Activated naive CD4-positive, alpha-beta T cell treated with anti-CD3 and anti-CD28 coated beads for 36 hours (primary cell): ENCODE measurements at places on chromosomes 13 and 19. TPM values are rescaled to one million over a fixed set of nuclear protein-coding genes. Genes with fewer than 3 reads are reported as not detected.

GRCh38 chr13:97781891-97782305 is 171.6 kb upstream of the IPO5 start:
- H3K36me3 ChIP-seq = no peaks in the 10 kb centered on the region
- H3K4me1 ChIP-seq = no peaks in the 10 kb centered on the region
- H3K4me3 ChIP-seq = no peak overlapping the region
- H3K27me3 ChIP-seq = peaks cover 18% of the 10 kb centered on the region
- DNase-seq = no peak
- H3K27ac ChIP-seq = no peak overlapping the region

DNA sequence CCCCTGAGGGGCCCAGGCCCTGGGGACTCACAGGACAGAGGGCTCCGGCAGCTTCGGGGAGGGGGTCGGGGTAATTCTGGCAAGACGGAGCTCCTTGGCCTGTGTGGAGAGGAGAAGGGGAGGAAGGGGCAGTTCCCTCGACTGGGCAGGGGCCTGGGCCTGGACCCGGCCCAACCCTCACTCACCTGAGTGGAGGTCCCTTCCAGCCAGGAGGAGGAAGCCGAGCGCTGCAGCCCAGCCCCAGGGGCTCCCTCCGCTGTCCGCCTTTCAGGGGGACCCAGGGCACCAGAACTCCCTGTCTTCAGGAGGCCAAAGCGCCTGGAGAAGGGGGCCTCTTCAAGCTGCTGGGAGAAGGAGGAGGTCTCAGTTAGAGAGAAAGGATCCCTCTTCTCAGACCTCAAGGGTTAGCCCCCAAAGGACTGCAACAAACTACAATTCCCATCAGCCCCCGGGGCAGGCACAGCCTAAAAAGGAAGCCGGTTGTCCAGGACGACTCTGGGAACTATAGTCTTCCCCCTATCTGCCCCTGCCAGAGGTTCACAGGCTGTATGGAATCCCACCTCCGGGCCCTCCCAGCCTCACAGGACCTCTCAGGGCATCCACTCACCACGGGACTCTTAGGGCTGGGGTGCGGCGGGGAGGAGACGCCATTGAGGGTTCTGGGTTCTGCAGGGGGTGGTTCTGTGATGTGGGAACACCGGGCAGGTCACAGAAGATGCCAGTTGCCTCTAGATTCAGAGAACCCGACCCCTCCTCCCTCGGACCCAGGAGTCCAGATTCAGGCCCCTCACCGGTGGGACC is 19.8 kb downstream of the EPS8L1 start:
- H3K27me3 ChIP-seq = no peaks in the 10 kb centered on the region
- H3K36me3 ChIP-seq = peaks cover 18% of the 10 kb centered on the region
- H3K27ac ChIP-seq = no peak overlapping the region
- H3K4me1 ChIP-seq = no peaks in the 10 kb centered on the region
- H3K4me3 ChIP-seq = no peak overlapping the region

GRCh38 chr19:38032951-38033350 is 125.9 kb downstream of the SIPA1L3 start:
- no peak for DNase-seq
- H3K27me3 ChIP-seq = no peaks in the 10 kb centered on the region
- no peak overlapping the region for H3K4me3 ChIP-seq
- peaks cover 11% of the 10 kb centered on the region for H3K36me3 ChIP-seq

DNA sequence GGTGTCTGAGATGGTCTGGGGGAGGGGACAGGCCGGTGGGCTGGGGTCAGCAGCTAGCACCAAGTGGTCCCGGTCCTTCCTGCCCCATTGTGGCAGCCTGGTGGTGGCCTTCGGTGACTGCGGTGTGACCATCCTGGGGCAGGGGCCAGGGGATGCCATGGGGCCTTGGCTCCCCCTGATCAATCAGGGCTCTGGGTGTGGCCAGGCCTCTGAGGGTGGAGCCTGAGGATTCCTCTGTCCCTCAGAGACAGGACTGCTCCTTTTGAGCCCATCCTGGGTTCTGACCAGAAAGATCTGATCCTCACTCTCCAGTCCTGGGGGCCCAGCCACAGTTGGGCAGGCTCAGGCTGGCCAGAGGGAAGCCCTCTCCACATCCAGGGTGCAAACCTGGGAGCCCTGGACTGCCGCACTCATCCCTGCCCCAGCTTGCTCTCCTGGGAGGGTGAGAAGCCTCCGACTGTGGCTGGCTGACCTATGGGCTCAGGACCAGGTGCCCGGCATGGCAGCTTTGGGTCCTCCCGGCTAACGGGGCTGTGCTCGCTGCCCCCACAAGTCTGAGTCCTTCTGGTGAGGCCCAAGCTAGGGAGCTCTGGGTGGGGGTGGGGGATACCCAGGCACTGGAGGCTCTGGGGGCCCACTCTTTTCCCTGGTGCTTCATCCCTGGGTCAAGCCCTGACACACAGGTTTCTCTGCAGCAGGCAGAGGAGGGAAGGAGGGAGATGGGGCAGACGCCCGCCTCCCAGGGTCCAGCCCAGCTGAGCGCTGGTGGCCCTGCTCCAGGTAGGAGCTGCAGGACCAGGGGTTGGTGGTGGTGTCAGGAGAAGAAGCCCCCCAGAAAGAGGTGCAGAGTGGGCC is 59.5 kb downstream of the IER2 start:
- no peak for DNase-seq
- peaks cover 23% of the 10 kb centered on the region for H3K4me1 ChIP-seq
- no peaks in the 10 kb centered on the region for H3K27me3 ChIP-seq
- peak overlapping the region; percentile 69 for H3K27ac ChIP-seq

GRCh38 chr19:49792829-49793560 is 20.1 kb downstream of the FUZ start:
- H3K27me3 ChIP-seq = no peaks in the 10 kb centered on the region
- no peak overlapping the region for H3K4me3 ChIP-seq
- peaks cover 23% of the 10 kb centered on the region for H3K36me3 ChIP-seq
- DNase-seq = no peak

DNA sequence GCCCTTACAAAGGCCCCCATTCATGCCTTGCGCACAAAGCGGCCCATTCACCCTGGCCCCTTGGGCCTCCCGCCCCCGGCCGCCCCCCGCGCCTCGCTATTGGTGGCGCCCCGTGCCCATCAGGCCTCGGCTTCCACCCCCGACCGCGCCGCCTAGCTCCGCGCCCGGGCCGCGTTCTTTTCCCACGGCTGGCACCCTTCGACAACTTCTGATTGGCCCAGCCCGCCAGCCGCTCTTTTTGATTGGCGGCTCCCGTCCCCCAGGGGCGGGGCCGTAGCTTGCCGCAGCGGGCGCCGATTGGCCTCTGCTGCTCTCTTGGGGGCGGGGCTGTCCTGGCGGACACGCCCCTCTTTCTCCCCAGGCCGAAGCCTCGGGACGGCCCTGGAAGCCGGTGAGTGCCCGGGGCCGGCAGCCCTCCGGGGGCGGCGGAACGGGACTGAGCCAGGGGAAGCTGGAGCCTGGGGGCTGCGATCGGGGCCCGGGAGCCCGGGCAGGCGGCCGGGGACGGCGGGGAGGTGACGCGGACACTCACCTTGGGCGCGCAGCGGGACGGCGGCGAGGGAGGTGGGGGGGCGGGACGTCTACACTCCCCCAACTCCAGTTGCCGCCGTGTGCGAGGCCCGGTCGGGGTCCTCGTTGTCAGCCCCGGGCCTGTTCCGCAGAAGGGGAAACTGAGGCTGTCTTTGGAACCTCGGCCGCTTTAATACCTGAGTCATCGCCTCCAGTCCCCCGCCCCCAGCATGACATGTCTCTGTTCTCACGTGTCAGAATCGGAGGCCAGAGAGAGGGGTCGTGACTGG is at the start of gene MYH14:
TSS of gene MYH14 (plus strand) at position 342 of the 800 bp plus-strand sequence. CDS start 6,744 bp downstream, outside the sequence.
- no peak within 1 kb of the TSS for H3K4me3 ChIP-seq
- H3K36me3 ChIP-seq = no peaks in the 10 kb centered on the region
- H3K4me1 ChIP-seq = no peaks in the 10 kb centered on the region
- peaks cover 54% of the 10 kb centered on the region for H3K27me3 ChIP-seq
- H3K27ac ChIP-seq = no peak within 1 kb of the TSS

- H3K27ac ChIP-seq = no peak overlapping the region
- no peak for DNase-seq
- H3K27me3 ChIP-seq = no peaks in the 10 kb centered on the region
- H3K4me3 ChIP-seq = no peak overlapping the region
Measured at GRCh38 chr13:90686442-90686841, 661.0 kb upstream of the MIR17HG start.

DNA sequence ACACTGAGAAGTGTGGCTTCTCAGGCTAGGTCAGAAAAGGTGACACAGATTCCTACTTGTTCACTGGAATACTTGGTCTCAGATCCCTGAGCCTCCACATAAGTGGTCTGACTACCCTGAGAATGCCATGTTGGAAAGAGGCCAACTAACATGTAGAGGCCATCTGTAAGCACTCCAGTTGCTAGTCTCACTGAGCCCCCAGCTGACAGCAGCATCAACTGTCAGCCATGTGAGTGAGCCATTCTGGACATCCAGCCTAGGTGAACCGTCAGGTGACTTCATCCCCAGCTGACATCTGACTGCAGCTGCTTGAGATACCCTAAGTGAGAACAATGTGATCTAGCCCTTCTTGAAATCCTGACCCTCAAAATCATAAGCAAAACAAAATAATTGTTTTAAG is 18.1 kb upstream of the ARL11 start:
- DNase-seq = no peak
- no peaks in the 10 kb centered on the region for H3K27me3 ChIP-seq
- no peak overlapping the region for H3K4me3 ChIP-seq
- no peak overlapping the region for H3K27ac ChIP-seq
- peaks cover 2% of the 10 kb centered on the region for H3K4me1 ChIP-seq

DNA sequence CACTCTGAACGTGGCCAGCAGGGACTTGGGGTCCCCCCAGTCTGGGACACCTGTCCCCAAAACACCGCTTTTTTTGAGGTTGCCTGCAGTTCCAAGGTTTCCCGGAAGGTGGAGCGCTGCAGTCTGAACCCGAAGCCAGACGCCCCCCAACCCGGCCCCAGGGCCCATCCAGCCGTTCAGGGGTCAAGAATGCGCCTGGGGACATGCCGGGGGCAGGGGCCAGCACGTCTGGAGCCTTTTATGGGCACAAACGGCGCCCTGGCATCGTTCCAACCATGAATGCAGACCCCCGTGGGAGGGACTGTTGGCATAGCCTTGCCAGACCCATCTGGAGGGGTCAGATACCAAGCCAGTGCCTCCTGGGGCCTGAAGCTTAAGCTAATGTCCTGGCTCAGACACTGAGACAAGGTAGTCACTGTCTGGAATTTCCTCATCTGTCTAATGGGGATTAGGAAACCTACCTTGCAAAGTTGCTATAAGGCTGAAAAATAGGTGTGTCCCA is 6.9 kb downstream of the S1PR5 start:
- H3K36me3 ChIP-seq = no peaks in the 10 kb centered on the region
- H3K4me3 ChIP-seq = no peak overlapping the region
- peak; percentile 74 for DNase-seq
- H3K27me3 ChIP-seq = peaks cover 25% of the 10 kb centered on the region
- peaks cover 16% of the 10 kb centered on the region for H3K4me1 ChIP-seq

The CGB5 gene
- not detected for total RNA-seq

The VASP gene
- 99.6 TPM for total RNA-seq

The SULT2B1 gene
- not detected for total RNA-seq

The C19orf44 gene
- total RNA-seq = 2.1 TPM

The PGLYRP1 gene
- total RNA-seq = not detected

The KLK12 gene
- not detected for total RNA-seq
